ENCODE measurements at places on chromosomes 6 and 20.

GRCh38 chr6:150740453-150740852 lies 125.0 kb upstream of the MTHFD1L start:
- DNase-seq = no peak

GRCh38 chr6:106536851-106537250 lies 92.4 kb downstream of the RTN4IP1 start:
- no peak for DNase-seq

DNA sequence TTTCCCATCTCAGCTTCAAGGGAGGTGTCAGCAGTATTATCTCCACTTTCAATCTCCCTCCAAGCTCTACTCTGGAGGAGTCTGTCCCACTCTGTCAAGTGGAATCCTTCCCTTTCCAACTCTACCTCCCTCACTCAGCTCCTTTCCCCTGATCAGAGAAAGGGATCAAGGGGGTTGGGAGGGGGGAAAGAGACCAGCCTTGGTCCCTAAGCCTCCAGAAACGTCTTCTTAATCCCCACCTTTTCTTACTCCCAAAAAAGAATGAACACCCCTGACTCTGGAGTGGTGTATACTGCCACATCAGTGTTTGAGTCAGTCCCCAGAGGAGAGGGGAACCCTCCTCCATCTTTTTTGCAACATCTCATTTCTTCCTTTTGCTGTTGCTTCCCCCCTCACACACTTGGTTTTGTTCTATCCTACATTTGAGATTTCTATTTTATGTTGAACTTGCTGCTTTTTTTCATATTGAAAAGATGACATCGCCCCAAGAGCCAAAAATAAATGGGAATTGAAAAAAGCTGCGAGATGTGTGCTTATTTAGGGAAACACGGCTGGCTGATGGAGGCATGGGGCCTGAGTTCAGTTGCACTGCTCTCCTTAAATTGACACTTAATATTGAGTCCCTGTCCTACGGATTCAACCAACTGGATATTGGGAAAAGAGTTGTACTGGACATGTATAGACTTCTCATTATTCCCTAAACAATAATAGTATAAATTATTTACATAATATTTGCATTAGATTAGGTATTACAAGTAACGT lies 4.9 kb downstream of the TUBB start:
- no peak for DNase-seq

DNA sequence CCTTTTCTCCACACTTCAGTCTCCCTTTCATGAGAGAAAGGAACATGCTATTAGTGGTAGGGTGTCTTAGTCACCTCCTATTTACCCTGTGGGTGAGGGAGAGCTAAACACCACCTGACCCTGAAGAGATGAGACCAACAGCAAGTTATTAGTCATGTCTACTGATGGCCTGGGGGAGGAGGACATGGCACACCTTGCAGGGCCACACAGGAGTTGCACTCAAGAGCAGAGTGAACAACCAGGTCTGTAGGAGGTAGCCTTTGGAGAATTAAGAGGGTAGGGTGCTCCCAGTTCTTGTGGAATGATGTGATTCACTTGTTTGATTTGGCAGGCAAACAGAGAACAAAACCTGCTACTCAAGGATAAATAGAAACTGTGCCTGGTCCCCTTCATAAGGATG lies 82.7 kb upstream of the FABP7 start:
- no peak for DNase-seq

GRCh38 chr6:115524821-115525220 lies 535.9 kb downstream of the FRK start:
- DNase-seq = no peak

DNA sequence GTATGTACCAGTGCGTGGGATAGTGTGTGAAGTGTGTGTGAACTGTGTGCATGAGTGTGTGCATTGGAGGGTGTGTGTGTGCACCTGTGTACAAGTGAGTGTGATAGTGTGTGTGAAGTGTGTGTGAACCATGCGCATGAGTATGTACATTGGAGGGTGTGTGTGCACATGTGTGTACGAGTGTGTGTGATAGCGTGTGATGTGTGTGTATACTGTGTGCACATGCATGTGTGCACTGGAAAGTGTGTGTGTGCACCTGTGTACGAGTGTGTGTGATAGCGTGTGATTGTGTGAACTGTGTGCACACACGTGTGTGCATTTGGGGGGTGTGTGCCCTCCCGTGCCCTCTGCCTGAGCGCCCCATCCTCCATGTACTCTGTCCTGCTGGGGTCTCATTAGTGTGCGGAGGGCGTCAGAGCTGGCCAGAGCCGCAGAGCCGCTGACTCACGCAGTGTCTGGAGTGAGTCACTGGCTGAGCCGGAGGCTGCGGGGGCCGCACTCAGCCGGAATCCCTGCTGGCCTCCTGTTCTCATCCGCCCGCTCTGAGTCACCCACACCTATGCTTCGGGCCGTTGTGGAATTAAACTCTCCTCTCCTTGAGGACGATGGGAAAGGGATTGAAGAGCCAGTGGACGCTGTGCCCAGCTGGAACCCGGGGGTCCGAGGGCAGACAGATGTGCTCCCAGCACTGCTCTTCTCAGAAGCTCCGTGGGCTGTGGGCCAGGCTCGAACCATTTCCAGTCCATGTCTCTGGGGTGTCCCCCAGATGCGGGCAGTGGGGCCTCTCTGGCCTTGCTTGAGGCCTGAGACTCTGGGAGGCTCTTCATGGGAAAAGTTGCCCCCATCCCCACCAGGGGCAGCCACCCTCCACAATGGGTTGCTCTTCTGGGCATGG lies 27.3 kb upstream of the STX16 start:
- DNase-seq = no peak

DNA sequence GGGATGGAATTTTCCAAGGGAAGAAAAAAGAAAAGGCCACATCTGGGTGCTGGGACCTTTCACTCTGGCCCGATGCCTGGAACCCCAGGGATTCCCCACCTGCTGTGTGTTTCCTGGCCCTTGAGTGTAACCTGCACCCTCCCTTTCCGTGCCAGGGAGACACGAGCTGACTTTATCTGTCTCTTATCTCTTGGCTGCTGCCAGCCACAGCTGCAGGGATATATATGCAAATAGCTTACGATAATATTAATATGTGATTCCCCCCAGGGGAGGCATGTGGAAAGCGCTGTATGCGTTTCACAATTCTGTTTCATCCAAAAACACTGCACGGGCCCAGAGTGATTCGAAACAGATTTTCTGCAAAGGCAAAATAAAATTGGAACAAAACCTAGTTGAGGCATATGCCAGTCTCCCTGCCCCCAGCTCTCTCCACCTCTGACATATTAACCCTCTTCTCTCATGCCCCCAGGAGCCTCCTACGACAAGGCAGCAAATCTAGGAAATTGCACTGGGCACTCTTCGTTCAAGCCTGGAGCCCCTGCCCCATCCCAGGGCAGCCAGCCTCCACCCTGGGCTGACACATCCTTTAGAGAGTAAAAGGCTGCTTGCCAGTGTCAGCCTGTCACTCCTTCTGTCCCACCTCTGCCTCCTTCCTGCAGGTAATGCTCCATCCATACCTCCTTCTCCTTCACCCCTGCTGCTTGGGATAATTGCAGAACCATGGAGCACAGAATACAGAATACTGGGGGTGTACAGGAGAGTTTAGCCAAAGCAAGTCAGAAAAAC lies 1.3 kb downstream of the RIPOR3 start:
- no peak for DNase-seq

GRCh38 chr6:48236375-48236774 lies 125.4 kb upstream of the PTCHD4 start:
- no peak for DNase-seq

DNA sequence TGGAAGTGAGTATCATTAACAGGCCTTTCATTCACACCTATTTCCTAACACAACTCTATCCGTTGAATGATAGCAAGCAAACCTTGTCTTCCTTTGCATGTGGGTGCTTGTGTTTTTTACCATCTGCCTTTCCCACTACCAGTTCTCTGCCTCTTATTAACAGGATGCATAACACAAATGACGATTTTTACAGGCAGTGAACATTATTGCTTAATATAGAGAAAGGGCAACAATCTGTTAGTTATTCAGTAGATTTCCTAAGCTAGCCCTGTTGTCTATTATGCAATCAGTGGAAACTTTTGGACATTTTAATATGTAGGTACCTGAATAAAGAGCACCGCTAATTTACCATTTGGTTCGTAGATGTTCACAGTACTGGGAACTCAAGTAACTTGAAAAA lies 348.8 kb upstream of the PLCB4 start:
- no peak for DNase-seq

- no peak for DNase-seq
Observed at GRCh38 chr20:49345524-49345923, 67.7 kb upstream of the ZNFX1 start.

DNA sequence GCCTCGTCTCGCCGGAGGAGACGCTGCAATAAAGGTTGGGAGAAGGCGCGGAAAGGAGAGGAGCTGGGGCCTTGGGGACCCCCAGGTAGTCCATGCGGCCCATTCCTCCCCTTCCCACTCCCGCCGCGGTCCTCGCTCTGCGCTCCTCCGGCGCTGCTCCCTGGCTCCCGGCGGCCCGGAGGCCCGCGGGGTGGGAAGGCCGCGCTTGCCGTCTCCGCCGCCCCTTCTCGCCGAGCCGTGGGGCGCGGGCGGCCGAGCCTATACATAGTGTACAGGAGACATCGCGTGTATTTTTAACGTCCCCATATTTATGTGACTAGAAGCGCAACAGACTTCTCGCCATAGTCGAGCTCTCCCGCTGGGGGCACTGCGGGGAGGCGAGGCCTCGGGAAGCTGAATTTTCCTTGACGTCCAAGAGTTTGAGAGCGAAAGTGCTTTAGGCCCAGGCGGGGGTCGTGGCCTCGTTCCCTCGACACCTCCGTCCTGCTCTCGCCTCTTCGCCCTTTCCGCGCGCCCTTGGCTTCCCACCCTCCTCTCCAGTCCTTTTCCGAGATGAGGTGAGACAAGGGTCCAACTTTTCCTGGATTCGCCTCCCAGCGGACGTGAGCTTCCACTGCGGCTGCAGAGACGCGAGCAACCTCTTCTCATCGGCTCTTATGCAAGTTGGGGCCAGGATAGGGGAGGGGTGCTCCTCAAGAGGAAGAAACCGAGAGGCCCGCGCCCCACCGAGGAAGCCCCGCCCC lies 29.0 kb downstream of the SLC12A5 start:
- DNase-seq = peak; percentile 60

DNA sequence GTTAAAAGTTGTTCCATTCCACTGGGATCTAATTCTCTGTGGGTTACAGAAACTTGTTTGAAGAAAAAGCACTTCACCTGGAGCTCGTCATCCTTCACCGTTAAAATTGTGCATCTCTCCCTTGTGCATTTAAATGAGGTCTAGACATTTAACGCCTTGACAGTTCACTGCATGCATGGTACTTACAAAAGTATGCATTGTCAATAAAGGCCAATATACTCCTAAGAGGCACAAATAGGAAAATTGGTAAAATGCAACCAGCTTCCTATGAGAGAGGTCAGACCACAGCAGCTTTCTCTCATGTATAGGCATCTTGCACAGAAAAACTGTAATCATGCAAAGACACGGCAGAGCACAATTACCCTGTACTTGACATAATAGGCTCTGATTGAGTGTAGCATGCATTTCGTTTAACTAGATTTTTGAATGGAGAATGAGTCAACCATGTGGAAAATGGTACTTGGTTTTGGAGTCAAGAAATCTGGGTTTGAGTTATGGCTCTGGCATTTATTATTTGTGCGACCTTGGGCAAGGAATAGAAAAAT lies 378.5 kb downstream of the RFPL4B start:
- DNase-seq = no peak

DNA sequence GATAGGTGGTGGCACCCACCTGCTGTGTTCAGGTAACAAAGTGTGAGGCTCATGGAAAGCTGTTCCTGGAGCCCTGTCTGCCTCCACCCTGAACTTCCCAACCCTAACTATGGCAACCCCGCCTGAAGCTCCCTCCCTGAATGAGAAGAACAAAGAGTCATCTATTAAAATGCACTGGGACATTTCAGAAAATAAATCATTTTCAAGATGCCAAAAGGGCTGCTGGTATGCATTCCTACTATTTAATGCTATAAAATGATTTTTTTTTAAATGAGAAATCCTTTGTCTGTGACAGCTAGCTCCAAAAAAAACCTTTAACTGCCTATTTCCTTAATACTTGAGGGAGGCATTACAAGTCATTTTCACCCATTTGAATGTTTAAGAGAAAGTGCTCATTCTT lies 84.3 kb upstream of the MRPS10 start:
- DNase-seq = no peak

DNA sequence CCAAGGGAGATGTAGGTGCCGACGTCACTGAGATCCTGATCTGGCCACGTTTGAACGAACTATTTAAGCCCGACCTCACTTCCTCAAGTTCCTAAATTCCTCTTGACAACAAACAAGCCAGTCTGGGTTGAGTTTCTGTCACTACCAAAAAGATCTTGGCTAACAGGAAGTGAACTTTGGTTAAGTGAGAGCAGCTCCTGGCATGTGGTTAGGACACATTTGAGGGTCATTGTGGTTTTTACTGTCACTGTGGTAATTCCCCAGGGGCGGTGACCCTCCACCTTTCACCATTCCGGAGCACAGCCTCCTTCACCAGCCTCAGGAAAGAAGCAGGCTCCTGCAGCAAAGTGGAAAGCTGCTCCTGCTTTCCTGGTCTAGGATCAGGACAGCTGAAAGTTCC lies 43.1 kb upstream of the ZNF831 start:
- no peak for DNase-seq

DNA sequence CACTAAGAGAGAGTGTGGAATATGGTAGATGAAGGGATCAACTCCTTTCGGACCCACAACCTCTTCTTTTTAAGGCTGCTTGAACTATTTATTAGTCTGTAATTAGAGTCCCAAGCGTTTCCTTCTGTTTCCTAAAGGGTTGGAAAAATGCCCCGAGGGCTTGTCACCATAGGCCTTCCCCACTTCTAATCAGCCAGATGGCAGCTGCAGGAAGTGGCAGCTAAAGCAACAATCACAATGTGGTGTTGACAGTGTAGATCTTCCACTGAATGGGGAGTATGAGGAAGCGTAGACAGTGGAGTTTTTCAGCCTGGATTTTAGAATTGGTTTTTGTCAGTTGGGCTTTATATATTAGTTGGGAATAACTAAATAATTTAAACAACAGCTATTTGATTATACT lies 40.6 kb downstream of the SLC35D3 start:
- peak; percentile 66 for DNase-seq

Data from pons (tissue), 1 donor.